H4 (cell line): ENCODE measurements at places on chromosomes 2 and 18. TPM values are rescaled to one million over a fixed set of nuclear protein-coding genes. Genes with fewer than 3 reads are reported as not detected.

CRYBA2 gene
- total RNA-seq: not detected in 2 replicates

APLF gene
- 2.1 and 2.8 TPM in 2 replicates for total RNA-seq

ABCG8 gene
- total RNA-seq: not detected in 2 replicates

TTC21B gene
- total RNA-seq: 7.1 and 9.4 TPM in 2 replicates

INO80C gene
- 3.2 and 4.9 TPM in 2 replicates for total RNA-seq

MYCN gene
- 0.66 TPM in 1 of 2 replicates, not detected in the other for total RNA-seq

COPS7B gene
- 14.7 and 21.7 TPM in 2 replicates for total RNA-seq

GPC1 gene
- 17.9 and 25.7 TPM in 2 replicates for total RNA-seq

IL1A gene
- total RNA-seq: 0.06 TPM in 1 of 2 replicates, not detected in the other

- DNase-seq: no peak
Measured at GRCh38 chr2:161676902-161677496, 52.8 kb downstream of the SLC4A10 start.

GRCh38 chr18:37107748-37108522, 279.0 kb downstream of the KIAA1328 start:
- DNase-seq: no peak

- no peak for DNase-seq
Measured at GRCh38 chr18:64199581-64199980, 50.7 kb upstream of the LINC00305 start.

GRCh38 chr2:160111951-160112798, 49.8 kb upstream of the PLA2R1 start:
- DNase-seq: no peak

DNA sequence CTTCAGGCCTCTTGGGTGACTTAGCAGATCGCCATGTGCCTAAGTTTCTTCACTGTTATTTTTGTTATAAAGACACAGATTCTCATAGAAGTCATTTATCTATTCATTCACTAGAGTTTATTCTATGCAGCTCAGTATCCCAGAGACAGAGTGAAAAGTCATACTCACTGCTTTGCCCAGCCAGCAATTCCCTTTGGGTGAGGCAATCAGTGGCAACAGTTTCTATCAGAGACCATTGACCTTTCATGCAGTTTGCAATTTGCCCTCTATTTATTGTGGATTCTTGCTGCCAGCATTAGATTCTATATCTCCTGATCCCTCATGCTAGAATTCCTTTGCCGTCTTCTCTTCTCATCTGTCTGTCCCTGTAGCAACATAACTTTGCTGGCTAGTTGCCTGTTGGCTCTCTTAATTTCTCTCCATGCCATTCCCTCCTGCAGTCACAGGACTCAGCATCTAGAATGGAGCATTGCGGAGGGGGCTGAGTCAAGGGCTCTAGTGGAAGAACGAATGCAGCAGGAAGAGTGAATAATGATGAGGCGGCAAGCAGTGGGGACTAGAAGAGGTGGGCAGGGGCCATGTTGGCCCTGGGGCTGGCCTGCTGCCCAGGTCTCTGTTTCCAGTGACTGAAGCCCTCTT, 12.2 kb downstream of the SLC9A4 start:
- DNase-seq: no peak

DNA sequence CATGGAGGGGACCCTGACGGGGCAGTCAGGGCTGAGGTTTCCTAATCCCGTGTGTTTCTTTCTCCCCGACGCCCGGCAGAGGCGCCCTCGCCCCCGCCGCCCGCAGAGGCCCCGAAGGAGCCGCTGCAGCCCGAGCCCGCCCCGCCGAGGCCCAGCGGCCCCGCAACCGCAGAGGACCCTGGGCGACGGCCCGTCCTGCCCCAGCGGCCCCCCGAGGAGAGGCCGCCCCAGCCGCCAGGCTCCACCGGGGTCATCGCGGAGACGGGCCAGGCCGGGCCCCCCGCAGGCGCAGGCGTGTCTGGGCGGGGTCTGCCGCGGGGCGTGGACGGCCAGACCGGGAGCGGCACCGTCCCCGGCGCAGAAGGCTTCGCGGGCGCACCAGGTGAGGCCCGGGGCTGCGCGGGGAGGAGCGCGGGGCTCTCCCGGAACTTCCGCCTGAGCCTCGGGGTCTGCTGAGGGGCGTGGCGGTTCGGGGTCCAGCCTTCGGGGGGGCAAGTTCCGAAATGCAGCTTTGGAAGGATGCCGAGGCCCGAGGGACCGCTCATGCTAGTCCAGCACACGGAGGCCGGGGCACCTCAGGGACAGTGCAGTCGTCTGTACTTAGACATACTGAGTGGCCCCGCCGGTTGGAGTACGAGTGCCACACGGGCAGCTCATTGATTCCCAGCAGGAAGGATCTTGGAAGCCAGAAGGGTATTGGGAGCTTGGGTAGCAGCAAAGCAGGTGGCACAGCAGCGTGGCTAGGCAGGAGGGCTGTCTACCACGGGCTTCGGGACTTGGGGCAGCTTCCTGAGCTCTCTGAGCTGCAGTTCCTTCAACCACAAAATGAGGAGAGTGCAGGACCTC, 60.1 kb downstream of the EMILIN2 start:
- no peak for DNase-seq

GRCh38 chr2:218331745-218332144, 24.9 kb upstream of the CATIP start:
- DNase-seq: no peak

GRCh38 chr2:166539340-166540162, 45.5 kb upstream of the SCN7A start:
- peak; percentile 51 for DNase-seq
